ENCODE measurements at places on chromosomes 4 and X.
A peak's percentile ranks its signal among the peaks of the same experiment; 100 is the strongest.

DNA sequence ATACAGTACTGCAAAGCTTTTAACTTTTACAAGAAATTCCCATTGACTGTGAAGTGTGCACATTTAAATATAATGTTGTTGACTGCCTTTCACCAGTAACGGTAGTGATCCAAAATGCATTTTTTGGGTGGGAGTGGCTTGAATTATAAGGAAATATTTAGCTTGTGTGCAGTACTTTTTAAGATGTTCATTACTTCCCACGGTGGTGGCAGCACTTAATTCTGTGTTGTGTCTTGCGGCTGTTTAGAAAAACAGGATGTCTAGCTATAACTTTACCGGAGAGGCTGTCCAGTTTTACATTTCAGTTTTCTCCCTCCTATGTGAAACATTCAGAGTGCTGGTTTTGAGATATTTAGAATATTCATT lies 1.7 kb downstream of the TMEM131L start:
- DNase-seq, result no peak

DNA sequence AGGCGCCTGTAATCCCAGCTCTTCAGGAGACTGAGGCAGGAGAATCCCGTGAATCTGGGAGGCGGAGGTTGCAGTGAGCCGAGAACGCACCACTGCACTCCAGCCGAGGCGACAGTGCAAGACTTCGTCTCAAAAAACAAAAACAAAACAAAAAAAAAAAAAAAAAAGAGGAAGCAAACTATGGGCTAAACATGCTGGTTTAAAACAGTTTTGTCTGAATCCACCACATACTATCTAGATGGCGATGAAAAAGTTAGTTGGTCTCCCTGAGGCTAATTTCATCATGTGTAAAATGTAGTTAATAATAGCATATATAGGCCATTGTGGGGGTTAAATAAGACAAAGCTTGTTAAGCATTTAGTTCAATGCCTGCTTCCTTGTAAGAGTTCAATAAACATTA lies 451.1 kb downstream of the RPA4 start:
- DNase-seq, result no peak

GRCh38 chr4:2441393-2442174 lies 22.8 kb downstream of the CFAP99 start:
- peak; percentile 52 for DNase-seq

DNA sequence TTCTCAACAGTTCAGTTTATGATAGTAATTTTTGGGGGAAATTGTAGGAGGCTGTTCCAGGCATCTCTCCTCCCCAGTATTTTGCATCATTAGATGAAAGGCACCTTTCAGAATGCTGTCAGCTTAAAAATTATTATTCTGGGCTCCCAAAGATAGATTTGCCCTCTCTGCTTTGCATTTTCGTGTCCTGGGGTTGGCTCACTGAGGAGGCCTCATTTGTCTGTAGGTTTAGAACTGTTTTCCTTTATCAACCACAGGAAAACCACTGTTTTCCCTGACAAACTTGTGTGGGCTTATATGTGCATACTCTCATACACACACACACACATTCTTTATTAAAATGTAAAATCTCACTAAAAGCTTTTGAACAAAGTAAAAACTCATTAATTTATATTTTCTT lies 197.2 kb upstream of the VCX3A start:
- DNase-seq, result no peak

DNA sequence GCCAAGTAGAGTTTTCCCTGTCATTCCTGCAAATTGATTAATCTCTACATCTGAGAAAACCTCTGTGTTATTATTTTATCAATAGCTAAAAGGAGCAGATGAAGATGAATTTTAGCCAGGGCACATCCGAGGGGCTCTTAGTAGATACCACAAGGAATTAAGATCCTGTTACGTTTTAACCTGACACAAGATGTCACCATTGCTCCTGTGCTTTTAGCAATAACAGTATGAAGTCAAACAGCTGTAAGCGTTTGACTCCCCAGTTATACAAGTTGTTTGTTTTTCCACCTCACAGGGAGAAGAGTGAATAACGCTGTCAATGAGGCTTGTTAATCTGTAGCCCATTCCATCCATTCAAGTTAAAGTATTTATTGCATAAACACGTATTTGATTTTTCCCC lies 76.0 kb upstream of the AP1S2 start:
- no peak for DNase-seq

DNA sequence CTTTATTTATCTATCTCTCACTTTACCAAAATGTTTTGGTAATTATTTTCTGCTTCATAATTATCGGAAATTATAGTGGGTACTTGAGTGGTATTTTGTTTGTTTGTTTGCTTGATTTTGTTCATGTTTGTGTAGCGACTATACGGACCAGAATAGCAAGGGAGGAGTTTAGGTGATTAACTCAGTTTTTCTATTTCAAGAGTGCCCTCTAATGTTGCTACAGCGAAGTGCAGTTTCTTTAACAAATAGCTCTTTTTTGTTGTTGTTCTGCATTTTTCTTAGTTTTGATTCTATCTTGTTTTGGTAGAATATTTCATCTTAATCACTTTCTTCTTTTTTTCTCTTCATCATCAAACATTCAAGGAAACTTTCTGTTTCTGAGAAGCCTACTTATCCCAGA lies 40.8 kb upstream of the QRFPR start:
- no peak for DNase-seq

GRCh38 chr4:108644237-108644636 lies 6.2 kb upstream of the OSTC start:
- DNase-seq, result no peak

DNA sequence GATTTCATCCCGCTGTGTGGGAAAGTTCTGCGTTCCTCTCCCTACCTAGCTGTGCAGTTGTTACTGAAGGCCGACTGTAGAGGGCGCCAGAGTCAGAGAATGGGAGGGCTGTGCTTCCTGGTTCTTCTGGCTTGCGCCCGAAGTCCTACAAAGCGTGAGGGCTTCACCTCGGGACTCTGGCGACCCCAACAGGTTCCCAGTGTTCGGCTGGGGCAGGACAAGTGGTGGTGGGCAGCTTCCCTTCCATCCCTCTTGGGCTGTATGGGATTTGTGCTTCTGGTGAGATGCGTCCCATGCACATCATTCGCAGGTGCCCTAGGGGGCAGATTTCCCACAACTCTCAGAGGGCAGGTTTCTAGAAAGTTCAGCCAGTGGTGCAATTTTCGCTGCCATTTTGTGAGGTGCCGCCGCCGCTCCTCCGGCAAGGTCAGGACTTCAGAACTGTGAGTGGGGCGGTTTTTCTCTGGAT lies 27.3 kb downstream of the CT45A1 start:
- DNase-seq, result no peak

DNA sequence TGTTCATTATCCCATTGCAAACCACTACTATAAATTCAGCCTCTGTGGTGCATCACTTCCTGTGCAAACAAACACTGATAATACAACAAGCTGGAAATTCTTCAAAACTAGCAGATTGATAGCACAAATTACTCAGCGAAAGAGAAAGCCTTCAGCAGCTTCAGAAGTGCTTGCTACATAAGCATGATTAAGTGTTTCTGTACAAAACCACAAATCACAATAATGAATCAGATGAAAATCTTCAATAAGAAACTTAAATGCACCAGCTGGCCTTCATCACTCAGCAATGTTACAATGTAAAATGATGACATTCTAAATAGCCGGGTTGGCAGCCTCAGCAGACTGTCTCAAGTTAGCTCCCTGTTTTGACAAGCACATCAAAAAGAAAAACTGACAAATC lies 262.2 kb downstream of the SPOCK3 start:
- DNase-seq, result no peak

DNA sequence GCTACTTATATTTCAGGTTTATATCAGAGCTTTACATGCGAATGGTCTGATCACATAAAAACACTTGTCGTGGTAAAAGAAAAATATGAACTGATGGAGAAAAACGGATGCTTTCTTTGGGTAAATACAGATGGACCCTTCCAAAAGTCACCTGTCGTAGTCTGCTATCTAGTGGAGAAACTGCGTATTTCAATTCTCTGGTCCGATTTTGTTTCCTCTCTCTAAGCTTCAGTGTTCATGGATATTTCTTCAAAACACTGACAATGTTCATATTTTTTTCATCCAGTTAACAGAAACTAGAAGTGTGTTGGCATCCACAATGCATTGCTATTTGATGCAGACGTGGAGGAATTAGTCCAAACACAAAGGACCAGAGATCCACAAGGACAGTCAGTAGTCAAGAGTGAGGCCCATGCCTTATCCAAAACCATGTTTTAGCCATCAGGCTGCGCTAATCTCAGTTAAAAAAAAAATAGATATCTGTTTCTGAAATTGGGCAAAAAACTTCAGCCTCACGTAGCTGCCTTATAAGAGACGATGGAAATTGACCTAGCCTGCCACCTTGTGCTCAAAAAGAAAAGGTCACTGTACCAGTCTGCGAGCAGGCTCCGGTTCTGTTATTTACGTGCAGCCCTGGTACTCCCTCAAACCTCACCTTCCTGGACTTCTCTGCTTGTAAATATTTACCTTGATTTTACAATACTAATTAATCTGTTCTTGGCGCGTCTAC lies 16.0 kb downstream of the MEPE start:
- DNase-seq, result peak; percentile 30

GRCh38 chr4:55768291-55768690 lies 51.3 kb upstream of the EXOC1L start:
- no peak for DNase-seq

GRCh38 chrX:15014281-15014680 lies 141.1 kb downstream of the MOSPD2 start:
- DNase-seq, result no peak

DNA sequence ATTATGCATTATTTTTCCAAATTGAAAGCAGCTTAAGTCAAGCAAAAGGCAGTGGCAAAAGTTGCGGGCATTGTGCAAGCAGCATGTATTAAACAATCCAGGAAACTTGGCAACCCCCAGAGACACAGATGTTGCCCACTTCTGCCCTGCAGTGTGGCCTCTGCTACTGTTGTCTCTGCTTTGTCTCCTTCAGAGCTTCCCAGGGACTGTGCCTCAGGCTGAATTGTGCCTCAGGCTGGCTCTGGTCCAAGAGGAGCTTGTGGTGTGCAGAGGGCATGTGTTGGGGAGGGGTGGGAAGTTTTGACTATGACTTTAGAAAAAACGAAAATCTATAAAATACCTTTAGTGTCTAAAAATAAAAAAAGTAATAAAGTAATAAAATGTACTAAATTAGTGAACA lies 201.4 kb downstream of the CCSER1 start:
- DNase-seq, result peak; percentile 82

- DNase-seq, result no peak
These were observed 257.7 kb upstream of the GNPDA2 start for GRCh38 chr4:44984083-44984482.

DNA sequence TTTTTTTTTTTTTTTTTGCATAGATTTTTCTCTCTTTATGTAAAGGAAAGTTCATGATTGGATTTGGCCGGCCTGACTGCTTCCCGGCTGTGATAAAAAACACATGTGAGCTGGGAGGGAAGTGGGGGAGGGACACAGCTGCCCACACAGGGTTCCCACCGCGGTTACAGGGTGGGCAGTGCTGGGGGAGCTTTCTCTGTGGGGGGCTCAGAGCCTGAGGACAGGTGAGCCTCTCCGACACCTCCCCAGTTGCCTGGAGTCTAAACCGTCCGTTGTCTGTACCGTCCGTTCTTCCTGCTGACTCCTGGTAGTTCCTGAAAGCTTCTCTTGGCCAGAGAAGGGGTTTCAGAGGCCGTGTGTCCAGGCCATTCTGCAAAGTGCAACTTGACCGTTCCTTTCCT lies 21.8 kb downstream of the SHOX start:
- DNase-seq, result no peak

- DNase-seq, result no peak
These were observed 25.0 kb upstream of the RPS3A start for GRCh38 chr4:151074416-151074916.

DNA sequence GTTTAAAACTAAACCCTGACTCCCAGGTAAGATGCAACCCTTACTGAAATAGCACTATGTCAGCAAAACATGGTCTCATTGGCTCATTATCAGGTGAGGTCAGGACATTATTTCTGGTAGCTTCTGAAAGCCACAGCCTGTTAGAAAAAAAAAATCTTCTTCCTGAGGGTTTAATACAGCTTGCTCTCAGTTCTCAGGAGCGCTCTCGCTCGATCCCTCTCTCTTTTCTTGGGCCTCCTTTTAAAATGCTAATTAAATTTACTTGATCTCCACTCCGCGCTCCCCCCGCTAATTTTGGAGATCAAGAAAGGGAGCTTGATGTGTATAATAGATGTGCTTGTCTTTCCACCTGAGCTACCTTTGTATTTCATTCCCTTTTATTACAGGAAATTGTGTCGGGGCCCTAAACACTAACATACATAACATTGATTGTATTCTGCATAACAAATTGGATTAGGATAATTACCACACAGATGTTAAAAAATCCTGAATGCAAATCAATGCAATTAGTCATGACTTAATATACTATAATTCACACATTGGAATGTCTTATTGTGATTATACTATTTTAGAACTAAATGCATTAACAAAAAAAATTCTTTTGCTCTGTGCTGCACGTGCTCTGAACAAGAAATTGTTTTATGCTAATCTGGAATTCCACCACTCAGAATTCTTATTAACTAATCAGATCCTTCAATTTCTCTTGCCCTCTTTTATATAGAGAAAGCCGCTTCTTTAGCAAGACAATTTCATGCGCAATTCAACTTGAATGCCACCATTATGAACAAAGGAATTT lies 101.6 kb upstream of the TEX13D start:
- no peak for DNase-seq

DNA sequence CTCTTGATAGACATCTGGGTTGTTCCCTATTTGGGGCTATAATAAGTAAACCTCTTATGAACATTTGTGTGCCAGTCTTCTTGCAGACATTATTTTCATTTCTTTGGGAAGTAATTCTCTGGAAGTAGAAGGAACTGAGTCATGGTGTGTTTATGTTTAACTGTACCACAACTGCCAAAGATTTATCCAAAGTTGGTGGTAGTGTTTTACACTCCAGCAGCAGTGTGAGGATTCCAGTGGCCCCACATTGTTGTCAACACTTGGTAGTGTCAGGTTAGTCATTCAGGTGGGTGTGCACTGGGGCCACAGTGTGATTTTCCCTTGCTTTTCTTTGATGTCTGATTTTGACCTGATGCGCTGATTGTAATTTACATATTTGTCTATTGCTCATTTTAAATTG lies 5.0 kb upstream of the UVSSA start:
- DNase-seq, result no peak

- no peak for DNase-seq
These were observed 60.9 kb upstream of the PRPS1 start for GRCh38 chrX:107567370-107567769.

GRCh38 chr4:47373174-47373573 lies 90.3 kb downstream of the COMMD8 start:
- no peak for DNase-seq

- no peak for DNase-seq
These were observed 86.8 kb upstream of the NPFFR2 start for GRCh38 chr4:71944956-71945355.

DNA sequence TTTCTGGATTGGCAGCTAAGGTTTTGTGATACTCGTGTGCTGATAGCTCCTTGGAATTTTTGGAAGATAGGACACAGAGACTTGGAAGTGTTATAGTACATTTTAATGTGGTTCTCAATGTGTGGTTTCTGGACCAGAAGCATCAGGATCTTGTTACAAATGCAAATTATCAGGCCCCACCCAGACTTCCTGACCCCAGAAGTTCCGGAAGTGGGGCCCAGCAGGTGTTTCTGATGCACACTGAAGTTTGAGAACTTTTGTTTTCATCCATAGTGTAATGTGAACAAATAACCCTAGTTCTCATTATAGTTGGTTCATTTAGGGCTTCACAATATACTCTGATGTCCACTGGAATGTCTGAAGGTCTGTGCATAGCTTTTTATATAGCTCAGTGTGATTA lies 49.6 kb downstream of the LAMP2 start:
- DNase-seq, result no peak

GRCh38 chr4:138951764-138952163 lies 63.8 kb upstream of the NOCT start:
- no peak for DNase-seq
